ENCODE measurements at places on chromosomes 6 and 20.

DNA sequence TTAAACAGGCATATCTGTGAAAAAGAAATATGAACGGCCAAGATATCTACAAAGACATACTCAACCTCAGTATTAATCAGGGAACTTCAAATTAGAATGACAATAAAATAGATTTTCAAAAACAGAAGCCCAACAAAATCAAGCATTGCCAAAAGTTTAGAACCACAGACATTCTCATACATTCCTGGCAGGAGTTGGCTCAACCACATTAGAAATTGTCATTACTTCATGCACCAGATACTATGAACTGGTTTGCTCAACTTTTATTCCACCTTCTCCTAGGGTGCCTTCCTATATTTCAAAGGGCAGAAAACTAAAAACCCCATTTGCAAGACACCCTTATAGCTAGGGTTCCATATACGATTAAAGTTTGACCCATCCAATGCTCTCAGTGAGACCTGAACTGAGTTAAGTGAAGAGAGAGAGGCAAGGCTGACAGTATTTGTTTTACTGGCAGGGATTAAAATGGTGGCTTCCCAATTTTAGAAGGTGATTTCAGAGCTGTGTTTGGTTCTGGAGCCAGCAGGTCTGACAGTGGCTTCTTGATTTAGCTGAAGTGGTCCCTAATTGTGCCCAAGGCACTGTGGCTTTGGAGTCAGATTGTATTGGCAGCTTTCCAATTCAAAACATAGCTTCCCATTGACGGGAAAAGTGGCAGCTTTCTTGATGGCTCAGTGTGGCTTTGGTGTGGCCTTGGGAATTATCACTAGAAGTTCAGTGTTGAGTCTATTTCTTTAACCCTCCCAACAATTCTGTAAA, 77.1 kb upstream of the CDYL start:
- no peak for ATAC-seq

- ATAC-seq: no peak
Observed at GRCh38 chr6:133392641-133393040, 151.5 kb downstream of the EYA4 start.

- no peak for ATAC-seq
Observed at GRCh38 chr6:139528471-139528870, 154.0 kb upstream of the CITED2 start.

- ATAC-seq: no peak
Observed at GRCh38 chr6:78268591-78269452, 598.5 kb upstream of the IRAK1BP1 start.

GRCh38 chr6:25315194-25316177, 36.3 kb downstream of the CARMIL1 start:
- ATAC-seq: no peak

GRCh38 chr6:107917451-107918375, 40.3 kb downstream of the SEC63 start:
- ATAC-seq: no peak

- peak; percentile 86 for ATAC-seq
Observed at GRCh38 chr20:38139977-38140753, 24.9 kb downstream of the TGM2 start.

DNA sequence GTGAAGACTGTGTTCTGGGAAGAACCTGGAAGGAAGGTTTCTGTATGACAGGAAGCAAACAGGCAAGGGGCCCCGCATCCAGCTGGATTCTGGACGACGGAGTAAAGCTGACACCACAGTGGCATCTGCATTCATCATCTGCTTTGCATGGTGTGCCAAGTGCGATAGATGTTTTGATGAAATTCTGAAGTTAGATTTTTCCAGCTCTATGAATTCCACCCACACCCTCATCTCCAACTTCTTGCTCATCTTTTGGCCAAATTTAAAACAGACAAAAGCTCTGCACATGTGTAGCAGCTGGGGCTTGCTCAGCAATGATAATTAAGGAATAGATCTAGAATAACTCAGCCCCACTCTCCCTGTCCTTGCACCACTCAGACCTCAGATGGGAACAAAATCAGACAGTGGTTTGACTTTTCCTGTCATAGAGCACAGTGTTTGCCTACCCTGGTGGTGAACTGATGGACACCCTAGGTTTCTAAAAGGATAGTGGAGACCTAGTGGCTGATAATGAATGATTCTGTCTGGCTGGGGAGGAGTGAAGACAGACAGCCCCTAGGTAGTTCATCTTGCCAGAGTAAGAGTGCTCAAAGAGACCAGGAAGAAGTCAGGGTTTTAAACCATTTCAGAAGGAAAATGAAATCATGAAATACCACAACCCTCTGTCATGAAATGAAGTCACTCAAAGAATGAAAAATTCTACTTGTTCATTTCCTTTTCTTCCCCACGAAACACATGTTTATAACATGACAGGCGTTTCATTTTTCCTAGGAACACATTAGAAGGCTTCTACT, 85.8 kb downstream of the BCAS1 start:
- ATAC-seq: no peak

DNA sequence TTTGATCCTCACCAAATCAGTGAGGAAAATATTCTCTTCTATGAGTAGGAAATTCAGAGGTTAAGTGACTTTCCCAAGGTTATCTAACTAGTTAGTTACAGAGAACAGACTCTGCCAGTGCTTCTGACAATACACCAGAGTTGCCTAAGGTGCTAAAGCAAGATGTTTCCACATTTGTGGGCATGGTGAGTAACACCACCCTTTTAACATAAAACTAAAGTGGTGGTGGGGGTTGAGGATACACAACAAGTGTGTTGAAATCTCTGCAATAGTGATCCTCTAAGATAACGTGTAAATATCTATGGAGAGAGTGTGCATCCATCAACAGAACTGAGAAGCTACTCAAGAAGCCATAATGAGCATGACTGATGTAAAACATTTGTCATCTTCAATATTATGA, 11.7 kb downstream of the VNN2 start:
- ATAC-seq: no peak

DNA sequence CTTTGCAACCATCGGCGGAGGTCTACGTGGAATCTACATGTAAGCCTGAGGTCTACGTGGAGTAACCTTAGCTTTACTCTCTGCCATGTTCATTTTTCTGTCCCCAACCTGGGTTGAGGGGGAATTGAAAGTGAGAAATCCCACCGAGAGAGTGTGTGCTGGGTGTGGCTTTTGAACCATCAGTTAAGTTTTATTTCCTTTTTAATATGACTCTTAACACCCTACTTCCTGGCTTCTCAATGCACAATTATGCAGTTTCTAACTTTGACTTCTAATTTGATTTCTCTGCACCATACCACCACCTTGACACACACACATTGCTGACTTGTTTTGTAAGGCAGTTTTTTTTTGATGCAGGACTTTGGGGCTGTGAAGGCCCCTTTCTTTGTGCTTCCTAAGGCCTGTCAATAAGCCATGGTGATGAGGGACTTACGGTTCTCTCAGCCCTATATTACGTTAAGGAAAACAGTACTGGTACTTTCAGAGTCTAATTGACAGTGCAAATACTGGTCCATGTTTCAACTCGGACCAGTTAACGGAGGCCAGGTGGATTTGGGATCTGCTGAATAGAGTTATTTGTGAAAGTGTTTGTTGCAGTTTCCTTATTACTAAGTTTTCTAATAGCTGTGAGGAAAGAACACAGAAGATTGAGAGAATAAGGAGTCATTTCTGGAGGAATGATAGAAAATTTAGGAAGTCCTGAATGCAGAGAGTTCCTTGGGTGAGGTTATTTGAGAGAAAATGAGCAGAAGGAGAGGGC, 206.5 kb downstream of the JARID2 start:
- ATAC-seq: no peak

DNA sequence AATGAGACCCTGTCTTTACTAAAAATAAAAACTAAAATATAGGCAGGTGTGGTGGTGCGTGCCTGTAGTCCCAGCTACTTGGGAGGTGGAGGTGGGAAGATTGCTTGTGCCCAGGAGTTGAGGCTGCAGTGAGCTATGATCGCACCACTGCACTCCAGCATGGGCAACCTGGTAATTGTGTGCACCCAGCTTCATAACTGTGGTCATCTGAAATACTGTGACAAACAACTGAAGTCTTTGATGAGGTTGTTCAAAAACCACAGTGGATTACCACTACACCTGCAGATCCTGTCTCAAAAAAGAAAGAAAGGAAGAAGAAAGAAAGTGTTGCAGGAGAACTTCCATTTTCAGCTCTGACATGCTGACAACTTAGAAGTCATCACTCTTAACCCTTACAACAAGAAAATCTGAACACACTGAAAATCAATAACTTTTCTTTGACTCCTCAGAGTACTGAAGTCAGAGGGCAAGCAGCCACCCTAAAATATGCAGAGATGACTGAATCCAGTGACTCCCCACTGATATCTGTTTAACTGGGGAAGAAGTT, 13.8 kb upstream of the ZBP1 start:
- ATAC-seq: no peak

GRCh38 chr6:105397987-105398386, 4.9 kb downstream of the PREP start:
- ATAC-seq: no peak

GRCh38 chr6:162074641-162075275, 652.8 kb downstream of the PRKN start:
- ATAC-seq: no peak

DNA sequence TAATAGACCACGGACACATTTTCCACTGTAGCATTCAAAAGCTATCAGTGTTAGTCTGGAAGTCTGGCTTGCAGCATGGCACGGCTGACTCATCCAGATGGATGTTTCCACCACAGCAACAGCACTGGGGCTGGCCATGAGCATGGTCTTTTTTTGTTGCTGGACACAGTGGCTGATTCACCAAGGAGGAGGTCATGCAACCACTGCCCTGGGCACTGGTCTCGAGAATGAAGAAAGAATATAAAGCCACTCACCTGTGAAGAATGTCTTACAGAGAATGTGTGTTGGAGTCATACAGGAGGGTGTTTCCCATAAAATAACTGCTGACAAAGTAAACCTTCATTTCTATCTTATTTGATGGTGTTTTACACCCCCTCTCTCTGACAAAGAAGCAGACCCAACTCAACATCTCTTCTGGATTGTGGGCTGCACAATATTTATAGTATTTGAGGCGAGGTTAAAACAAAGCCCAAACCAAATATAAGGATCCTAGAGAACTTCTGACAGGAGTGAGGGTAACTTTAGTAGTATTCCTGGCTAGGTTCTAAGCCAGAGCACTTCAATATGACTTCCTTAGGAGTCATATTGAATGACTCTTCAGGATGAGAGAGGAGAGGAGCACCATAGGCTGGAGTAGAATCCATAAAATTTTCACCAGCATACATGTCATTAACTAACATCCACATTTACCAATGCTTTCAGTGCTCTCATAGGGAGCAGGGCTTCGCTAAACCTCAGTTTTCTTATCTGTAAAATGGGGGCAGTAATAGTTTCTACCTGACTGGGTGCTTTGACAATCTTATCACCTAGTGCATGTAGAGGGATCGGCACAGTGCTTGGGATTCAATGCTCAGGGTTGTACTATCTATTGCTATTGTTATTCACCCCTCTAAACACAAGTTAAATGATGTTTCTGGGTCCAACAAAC, 121.4 kb downstream of the KIF13A start:
- peak; percentile 91 for ATAC-seq

- ATAC-seq: peak; percentile 22
Observed at GRCh38 chr6:28081486-28081751, 1.1 kb downstream of the ZNF165 start.

GRCh38 chr6:72699159-72699558, 77.3 kb downstream of the KCNQ5 start:
- ATAC-seq: no peak

DNA sequence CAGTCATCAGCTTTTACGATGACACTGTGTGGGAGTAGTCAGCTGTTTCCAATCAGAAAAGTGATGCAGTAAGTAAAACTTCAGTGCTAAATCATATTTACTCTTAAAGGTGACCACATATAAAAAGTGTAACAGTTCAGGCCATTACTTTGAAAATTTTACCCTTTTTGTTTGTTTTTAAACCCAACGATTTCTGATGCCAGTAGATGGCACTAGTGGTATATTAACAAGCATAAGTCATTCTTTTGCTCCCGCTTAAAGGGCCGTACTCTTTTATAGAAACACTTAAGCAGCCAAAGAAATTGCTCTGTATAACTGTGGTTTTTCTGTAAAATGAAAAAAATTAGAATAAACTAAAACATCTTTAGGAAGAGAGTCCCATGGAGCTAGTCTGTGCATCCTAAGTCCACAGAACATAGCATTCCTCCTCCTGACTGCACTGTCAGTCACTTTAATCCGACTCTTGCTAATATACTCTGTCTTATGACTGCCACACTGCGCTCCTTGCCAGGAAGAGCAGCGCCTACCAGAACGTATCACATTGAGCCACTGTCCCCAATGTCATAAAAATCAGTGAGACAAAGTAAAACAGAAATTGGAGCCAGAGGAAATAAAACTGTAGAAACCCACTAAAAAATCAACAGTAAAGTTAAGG, 25.0 kb downstream of the HEBP2 start:
- ATAC-seq: peak; percentile 38

GRCh38 chr20:59648466-59649070, 44.2 kb downstream of the PHACTR3 start:
- ATAC-seq: peak; percentile 81

DNA sequence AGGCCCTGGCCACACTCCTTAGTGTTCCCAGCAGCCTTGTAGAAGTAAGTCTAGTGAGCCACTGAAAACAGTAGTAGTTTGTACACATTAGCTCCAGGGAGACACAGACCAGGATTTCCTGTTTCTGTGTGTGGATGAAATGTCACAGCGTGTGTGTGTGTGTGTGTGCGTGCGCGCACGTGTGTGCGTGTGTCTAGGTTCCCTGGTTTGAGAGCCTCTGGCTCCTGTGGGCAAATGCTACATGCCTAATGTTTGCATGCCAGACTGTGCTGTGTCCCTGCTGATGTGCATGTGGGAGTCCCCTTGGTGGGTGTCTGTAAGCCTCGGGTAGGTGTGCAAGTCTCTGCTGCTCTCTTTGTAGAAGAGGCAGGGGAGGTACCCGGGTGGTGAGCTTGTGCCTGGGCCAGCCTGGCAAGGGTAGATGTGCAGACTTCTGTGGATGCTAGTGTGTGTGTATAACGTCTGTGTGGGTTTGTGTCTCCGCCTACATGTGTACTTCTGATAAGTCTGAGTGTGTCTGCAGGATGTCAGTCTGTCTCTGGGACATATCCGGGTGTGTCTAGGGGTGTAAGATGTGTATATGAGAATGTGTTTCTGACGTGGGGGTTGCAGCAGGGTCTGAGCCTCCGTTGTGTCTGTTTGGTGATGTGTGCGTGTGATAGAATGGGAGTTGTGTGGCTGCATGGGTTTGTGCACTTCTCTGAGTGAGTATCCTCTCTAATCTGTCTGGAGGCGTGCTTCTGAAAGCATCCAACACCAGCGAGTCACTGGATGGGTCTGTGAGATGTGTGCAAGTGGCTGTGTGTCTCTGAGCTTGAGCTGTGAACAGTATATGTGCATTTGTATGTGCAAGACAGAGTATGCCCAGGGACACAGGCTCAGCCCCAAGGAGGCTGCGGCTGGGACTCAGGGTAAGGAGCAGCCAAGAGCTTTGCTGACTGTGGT, 19.0 kb upstream of the TLDC2 start:
- no peak for ATAC-seq

GRCh38 chr20:49694450-49695071, 19.1 kb downstream of the B4GALT5 start:
- ATAC-seq: no peak

GRCh38 chr20:19986419-19986818, 30.7 kb upstream of the NAA20 start:
- no peak for ATAC-seq
